ENCODE measurements at places on chromosomes 12 and 14. TPM values are rescaled to one million over a fixed set of nuclear protein-coding genes. Genes with fewer than 3 reads are reported as not detected.

REP15 gene
- total RNA-seq: 3.2 TPM

- H3K4me3 ChIP-seq: no peak overlapping the region
- no peak overlapping the region for H3K27ac ChIP-seq
- 0 out of 2 replicates have a peak, but pooled peaks cover 4% of the 10 kb centered on the region for H3K36me3 ChIP-seq
- H3K27me3 ChIP-seq: peaks cover 4% of the 10 kb centered on the region
Observed at GRCh38 chr14:73774241-73774570, 60.0 kb upstream of the PNMA1 start.

GRCh38 chr12:6088921-6089747, 35.3 kb downstream of the VWF start:
- H3K36me3 ChIP-seq: no peaks in the 10 kb centered on the region
- peaks cover 2% of the 10 kb centered on the region for H3K27me3 ChIP-seq
- H3K27ac ChIP-seq: peak overlapping the region; percentile 44
- peaks cover 72% of the 10 kb centered on the region for H3K4me1 ChIP-seq
- H3K4me3 ChIP-seq: peak overlapping the region; percentile 12

DNA sequence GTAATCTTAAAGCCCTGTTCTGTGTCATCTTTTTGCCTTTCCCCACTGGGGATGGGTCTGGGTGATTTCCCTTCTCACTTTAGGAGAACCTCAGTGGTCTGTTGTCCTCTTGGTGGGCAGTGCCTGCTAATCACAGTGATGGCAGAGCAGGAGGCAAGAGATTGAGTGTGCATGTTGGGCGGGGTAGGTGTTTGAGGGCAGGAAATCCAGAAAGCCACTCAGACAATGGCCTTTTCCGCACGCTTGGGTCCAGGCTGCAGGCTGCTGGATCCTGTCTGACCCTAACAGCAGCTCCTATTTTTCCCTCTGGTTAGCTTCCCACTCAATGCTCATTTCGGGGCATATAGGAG, 13.7 kb upstream of the ITGA5 start:
- H3K4me1 ChIP-seq: peaks cover 61% of the 10 kb centered on the region
- no peak for DNase-seq
- peak overlapping the region; percentile 69 for H3K27ac ChIP-seq
- no peaks in the 10 kb centered on the region for H3K36me3 ChIP-seq

DNA sequence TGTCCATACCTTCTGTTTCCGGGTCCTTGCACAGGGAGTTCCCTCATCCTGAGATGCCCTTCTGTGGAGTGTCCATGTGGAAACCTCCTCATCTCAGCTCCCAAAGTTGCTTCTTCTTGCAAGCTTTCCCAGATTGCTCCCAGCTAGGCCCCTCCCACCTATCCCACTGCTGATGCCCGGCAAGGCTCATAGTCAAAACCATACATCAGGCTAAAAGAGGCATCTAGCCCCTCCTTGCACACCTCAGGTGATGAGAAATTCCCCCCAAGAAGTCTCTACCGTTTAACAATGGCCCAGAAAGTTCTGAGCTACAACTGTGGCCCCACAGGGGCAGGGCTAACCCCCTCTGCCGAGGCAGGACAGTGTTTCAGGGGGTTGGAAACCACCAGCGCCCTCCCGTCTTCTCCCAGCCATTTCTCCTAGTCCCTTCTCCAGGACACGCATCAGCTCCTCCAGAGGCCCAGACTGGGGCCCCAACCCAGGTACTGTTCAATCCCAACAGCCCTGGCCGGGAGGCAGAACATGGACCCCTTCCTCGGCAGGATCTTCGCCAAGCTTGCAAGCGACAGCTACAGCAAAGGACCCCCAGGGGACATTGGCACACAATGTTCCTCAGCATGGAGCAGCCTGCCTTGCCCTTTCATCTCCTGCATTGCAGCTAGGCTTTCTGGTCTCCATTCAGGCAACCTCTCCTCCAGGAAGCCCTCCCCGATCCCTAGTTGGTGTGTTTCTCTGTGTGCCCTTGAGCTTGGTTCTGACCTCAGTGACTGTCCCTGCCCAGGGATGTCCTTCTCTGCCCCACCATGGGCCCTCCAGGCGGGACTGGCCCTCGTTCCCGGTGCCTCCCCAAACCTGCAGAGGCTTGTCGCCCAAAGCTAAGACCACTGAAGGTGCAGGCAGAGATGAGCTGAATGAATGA, 4.5 kb upstream of the BEGAIN start:
- H3K27ac ChIP-seq: no peak overlapping the region
- H3K27me3 ChIP-seq: peaks cover 30% of the 10 kb centered on the region
- no peaks in the 10 kb centered on the region for H3K36me3 ChIP-seq
- no peaks in the 10 kb centered on the region for H3K4me1 ChIP-seq
- no peak overlapping the region for H3K4me3 ChIP-seq

DNA sequence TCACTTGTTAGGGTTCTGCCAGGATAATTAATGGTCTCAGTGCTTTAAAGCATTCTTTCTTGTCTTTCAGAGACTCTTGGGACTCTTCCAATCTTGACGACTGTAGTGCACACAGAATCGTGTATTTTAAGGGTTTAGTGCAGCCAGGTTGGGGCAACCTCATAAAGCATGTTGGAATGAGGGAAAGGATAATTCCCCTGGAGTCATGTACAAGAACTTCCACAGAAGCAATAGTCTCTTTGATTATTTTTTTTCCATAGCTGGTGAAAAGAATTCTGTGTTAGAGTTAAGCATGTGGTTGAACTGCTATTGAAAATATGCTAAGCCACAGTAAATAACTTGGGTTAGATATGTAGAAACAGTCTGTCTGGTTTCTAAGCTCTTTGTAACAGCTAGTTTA, 246.8 kb upstream of the DAAM1 start:
- H3K4me3 ChIP-seq: no peak overlapping the region
- peak; percentile 6 for DNase-seq
- no peak overlapping the region for H3K27ac ChIP-seq
- peaks cover 16% of the 10 kb centered on the region for H3K4me1 ChIP-seq
- peaks cover 4% of the 10 kb centered on the region for H3K36me3 ChIP-seq

DNA sequence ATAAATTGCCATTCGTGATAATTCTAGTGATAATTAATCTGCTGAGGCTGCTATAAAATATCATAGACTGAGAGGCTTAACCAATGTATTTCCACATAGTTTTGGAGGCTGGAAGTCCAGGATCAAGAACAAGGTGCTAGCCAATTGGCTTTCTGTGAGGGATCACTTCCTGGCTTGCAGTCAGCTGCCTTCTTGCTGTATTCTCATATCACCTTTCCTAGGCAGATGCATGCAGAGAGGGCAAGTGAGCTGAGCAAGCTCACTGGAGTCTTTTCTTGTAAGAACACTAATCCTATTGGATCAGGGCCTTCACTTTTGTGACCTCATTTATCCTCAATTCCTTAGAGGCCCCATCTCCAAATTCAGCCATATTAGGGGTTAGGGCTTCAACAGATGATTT, 640.7 kb downstream of the DIO2 start:
- H3K27ac ChIP-seq: no peak overlapping the region
- H3K36me3 ChIP-seq: no peaks in the 10 kb centered on the region
- H3K4me1 ChIP-seq: no peaks in the 10 kb centered on the region

- no peak for DNase-seq
- peaks cover 8% of the 10 kb centered on the region for H3K36me3 ChIP-seq
- no peak within 1 kb of the TSS for H3K27ac ChIP-seq
- H3K4me3 ChIP-seq: peak within 1 kb of the TSS; percentile 24
- H3K4me1 ChIP-seq: peaks cover 10% of the 10 kb centered on the region
Observed at GRCh38 chr14:38255673-38256532, at the start of gene CLEC14A. TSS of gene CLEC14A (minus strand) at chr14:38256093. CDS start at chr14:38256022, 71 bp downstream.

- no peak for DNase-seq
- peaks cover 4% of the 10 kb centered on the region for H3K27me3 ChIP-seq
- H3K4me1 ChIP-seq: peaks cover 12% of the 10 kb centered on the region
- H3K4me3 ChIP-seq: 0 out of 2 replicates have a peak overlapping the region, but pooled peaks have one; percentile 49
- H3K27ac ChIP-seq: no peak overlapping the region
Observed at GRCh38 chr12:1473418-1473817, 121.0 kb downstream of the FBXL14 start.

DNA sequence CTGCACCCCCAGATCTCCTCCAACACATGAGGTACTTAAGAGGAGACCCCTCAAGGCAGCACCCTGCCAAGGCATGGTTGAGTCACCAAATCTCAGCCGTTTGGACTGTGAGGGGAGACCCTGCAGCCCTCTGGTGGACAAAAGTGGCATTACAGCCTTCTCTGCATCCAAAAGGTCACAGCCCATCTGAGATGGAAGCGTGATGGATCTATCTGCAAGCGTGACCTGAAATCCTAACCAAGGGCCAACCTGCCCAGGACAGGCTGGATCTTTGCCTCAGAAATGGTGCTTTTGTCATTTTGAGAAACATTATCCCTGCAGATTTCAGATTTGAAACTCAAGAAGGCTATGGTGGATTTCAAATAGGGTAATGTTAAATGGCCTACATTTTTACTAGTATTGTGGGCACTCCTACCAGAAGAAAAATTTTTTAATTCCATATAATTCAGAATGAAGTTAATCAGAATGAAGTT, 23.7 kb upstream of the DHRS4 start:
- DNase-seq: peak; percentile 56
- peaks cover 10% of the 10 kb centered on the region for H3K4me1 ChIP-seq
- H3K27ac ChIP-seq: no peak overlapping the region
- H3K36me3 ChIP-seq: no peaks in the 10 kb centered on the region

DNA sequence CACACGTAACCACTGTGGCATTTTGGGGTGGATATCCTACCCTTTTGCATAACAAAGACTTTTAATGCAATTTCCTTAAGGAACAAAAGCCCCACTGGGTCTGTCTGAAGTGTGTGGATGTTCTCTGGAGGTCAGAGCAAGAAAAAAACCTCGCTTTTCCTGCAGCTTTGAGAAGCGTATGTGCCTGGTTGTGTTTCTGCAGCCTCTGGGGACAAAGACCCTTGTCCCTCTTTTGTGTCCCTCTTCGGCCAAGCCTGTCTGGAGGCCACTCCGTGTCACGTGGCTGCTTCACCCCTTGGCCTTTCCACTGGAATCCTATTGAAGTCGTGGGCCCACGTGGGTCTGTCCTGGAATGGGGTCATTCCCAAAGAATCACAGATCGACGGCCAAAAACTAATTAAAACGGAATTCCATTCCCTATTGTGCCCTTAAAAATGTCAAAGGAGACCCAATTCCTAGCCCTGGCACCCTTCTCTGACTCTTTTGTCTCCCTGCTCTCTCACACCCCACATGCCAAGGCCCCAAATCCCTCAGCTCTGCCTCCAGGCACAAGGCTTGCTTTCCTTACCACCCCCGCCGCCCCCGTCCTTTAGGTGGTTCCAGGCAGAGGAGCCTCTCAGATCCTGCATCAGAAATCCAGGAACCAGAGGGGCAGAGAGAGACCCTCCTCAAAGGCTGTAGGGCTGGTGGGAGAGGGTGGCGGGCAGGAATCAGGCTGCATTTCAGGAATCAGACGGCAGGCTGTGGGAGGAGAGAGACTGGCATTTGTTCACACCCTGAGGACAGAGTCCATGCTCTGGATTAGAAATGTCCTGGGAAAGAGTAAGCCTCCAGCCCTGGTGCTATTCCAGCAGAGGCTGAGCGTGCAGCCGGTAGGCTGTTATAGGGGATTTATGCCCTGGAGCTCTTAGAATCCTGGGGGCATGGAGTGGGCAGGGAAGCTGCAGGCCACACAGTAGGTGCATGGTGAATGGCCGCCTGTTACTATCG, 12.6 kb upstream of the CYP46A1 start:
- no peaks in the 10 kb centered on the region for H3K36me3 ChIP-seq
- H3K27me3 ChIP-seq: peaks cover 3% of the 10 kb centered on the region
- peak overlapping the region; percentile 38 for H3K4me3 ChIP-seq
- DNase-seq: no peak
- H3K4me1 ChIP-seq: peaks cover 31% of the 10 kb centered on the region

GRCh38 chr12:3537719-3538465, 46.9 kb downstream of the PRMT8 start:
- no peak for DNase-seq
- no peak overlapping the region for H3K4me3 ChIP-seq
- peaks cover 33% of the 10 kb centered on the region for H3K27me3 ChIP-seq
- H3K4me1 ChIP-seq: no peaks in the 10 kb centered on the region
- H3K36me3 ChIP-seq: no peaks in the 10 kb centered on the region

DNA sequence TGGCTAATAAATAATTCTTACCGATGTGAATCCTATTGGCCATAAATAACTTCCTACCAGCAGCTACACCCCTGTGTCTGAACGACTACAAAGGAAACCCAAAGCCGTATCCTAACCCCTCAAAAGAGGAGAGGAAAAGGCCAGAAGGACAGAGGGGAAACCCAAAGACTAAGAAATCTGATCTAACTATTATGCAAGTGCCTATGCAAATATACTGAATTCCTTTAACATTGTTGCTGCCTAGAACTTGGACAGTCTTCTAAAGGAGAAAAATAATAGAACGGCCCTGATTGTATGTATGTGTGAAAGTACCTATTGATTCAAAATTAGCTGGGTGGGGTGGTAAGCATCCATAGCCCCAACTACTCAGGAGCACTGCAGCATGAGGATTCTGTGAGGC, 997 bp downstream of the PLEKHG7 start:
- H3K27ac ChIP-seq: no peak overlapping the region
- no peak for DNase-seq
- H3K27me3 ChIP-seq: peaks cover 2% of the 10 kb centered on the region
- H3K36me3 ChIP-seq: no peaks in the 10 kb centered on the region

- H3K27me3 ChIP-seq: no peaks in the 10 kb centered on the region
- no peak for DNase-seq
- H3K4me1 ChIP-seq: no peaks in the 10 kb centered on the region
- H3K36me3 ChIP-seq: no peaks in the 10 kb centered on the region
- no peak overlapping the region for H3K27ac ChIP-seq
- H3K4me3 ChIP-seq: no peak overlapping the region
Observed at GRCh38 chr14:87491816-87492215, 501.2 kb downstream of the GALC start.

DNA sequence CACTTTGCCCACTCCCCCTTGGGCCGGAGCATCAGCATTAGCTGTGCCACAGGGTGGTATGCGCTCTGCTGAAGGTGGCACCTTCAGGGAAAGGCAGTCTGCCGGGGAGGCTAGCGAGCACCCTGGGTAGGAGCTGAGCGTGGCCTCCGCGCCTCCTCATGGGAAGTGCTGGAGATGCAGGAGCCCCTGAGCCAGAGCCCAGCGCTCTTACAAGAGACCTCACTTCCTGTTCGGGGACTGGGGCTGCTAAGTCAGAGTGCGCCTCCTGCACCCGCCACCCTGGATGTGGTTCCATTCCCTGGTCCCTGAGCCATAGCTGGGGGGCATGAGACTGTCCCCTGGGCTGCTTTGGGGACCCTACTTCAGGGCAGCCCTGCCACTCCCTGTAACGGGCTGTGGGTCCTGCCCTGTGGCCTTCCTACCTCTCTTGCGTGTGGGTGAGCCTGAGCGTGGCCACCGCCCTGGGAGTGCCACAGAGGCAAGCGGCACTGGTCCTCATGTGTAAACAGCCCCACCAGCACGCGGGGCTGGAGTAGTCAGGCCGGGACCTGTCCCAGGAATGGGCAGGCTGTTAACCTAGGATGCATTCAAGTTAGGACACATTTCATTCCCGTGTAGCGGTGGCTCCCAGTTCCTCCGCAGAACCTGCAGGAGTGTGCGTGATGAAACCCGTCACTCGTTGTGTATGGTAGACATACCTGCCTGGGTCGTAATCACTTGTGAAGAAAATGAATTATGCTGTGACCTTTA, 19.4 kb downstream of the COA8 start:
- H3K27me3 ChIP-seq: no peaks in the 10 kb centered on the region
- no peak overlapping the region for H3K4me3 ChIP-seq
- H3K27ac ChIP-seq: no peak overlapping the region
- H3K4me1 ChIP-seq: peaks cover 4% of the 10 kb centered on the region
- H3K36me3 ChIP-seq: peaks cover 19% of the 10 kb centered on the region

- DNase-seq: no peak
- H3K27me3 ChIP-seq: peaks cover 8% of the 10 kb centered on the region
- H3K27ac ChIP-seq: no peak overlapping the region
Observed at GRCh38 chr12:47970843-47971242, 7.4 kb downstream of the TMEM106C start.
